ENCODE measurements at places on chromosomes 3 and 15.

DNA sequence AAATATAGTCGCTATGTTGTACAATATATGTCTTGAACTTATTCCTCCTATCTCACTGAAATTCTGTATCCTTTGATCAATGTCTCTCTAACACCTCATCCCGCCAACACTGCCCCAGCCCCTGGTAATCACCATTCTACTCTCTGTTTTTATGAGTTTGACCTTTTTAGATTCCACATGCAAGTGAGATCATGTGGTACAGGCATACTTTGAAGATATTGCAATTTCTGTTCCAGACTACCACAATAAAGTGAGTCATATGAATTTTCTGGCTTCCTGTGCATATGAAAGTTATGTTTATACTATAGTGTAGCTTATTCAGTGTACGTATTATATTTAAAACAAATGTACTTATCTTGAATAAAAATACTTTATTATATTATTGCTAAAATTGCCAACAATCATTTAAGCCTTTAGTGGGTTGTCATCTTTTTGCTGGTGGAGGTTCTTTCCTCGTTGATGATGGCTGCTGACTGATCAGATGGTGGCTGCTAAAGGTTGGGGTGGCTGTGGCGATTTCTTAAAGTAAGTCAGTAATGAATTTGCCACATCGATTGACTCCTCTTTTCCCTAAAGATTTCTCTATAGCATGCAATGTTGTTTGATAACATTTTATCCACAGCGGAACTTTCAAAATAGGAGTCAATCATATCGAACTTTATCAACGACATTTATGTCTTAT, 257.2 kb downstream of the NFKBIZ start:
- DNase-seq, result peak; percentile 35

DNA sequence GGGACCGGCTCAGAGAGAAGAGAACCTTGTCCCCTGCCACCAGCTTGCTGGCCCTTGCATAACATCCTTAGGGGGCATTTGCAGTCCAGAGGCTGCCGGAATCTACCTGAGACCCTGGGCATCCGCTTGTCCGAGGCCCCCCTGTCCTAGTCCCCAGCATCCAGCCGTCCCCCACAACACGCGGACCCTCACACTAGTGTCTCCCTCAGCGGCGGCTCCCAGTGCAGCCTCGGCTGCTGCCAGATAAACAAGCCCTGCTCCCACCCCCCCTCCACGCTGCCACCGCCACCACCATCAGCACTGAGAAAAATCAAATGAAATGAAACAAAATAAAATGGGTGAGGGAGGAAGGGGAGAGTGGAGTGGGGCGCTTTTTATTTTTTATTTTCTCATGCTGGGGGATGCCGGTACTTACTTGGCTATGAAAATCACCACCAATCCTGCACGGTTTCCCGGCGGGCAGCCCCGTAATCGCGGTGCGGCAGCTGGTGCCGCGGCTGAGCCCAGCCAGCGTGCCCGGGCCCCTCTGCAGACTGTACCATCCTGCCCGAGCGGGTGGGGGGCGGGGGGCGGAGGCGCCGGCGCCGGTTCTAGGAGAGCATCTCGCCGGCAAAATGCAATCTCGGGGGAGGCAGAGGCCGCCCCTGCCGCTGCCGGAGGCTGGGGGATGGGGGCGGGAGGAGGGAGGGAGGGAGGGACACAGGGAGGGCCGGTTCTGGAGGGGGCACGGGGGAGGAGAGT, at the start of gene ATP2B2:
ATP2B2 (minus strand) TSS at position 537 of the 741 bp plus-strand sequence. CDS start 56,043 bp downstream, outside the sequence.
- DNase-seq, result no peak

DNA sequence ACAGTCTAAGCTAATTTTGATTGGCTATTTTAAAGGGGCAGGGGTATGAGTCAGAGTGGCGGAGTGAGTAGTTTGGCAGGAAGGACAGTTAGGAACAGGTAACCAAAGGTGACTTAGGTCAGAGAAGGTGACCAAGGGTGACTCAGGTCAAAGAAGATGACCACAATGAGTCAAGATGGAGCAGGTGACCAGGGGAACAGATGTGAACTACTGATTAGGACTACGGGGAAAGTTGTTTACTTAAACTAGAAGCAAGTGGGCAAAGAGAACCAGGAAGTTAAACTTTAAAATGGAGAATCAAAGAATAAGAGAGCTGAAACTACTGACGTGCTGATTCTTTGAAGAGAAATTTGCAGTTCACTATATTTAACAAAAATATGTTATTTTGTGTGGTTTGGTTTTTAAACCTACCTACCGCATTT, 14.1 kb upstream of the CA12 start:
- no peak for DNase-seq

- DNase-seq, result no peak
These were observed 87.5 kb upstream of the FAM3D start for GRCh38 chr3:58754074-58754473.

GRCh38 chr15:67146875-67147381, 81.5 kb downstream of the SMAD3 start:
- DNase-seq, result peak; percentile 40

- DNase-seq, result peak; percentile 80
These were observed 10.9 kb downstream of the TM2D3 start for GRCh38 chr15:101641129-101641764.

DNA sequence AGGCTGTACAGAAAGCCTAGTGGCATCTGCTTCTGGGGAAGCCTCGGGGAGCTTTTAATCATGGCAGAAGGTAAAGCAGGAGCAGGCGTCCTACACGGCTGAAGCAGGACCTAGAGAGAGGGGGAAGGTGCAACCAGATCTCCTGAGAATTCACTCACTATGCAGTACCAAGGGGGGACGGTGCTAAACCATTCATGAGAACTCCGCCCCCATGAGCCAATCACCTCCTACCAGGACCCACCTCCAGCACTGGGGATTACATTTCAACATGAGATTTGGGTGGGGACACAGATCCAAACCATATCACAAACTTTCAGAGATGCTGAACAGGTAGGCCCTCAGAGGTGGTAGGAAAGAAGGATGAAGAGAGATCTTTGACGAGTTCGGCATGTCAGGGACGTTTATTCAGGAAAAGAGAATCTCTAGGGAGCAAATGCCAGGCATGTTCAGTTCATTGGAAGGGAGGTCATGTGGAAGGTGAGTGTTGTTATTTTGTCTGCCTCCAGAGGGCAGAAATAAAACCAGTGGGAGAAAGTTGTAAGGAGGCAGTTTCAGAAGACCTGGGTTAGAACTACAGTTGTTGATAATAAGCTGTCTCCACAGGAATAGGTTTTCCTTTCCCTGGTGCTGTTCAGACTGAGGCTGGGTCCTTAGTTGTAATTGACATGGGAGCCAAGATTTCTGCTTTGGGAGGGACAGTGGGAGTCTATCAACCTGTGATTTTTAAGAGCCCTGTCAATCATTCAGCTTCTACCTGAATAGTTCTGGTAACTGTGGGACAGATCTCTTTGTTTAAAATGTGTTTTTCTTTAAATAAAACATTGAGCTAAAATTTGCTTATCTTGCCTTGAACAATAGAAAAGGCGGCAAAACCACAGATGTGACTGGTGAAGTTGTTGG, 4.3 kb upstream of the FNDC3B start:
- DNase-seq, result peak; percentile 63

GRCh38 chr15:62648954-62649353, 393.6 kb upstream of the TPM1 start:
- no peak for DNase-seq

- DNase-seq, result no peak
These were observed 87.9 kb downstream of the ITPR1 start for GRCh38 chr3:4581124-4581424.
